ENCODE measurements at places on chromosomes 2 and 18. TPM values are rescaled to one million over a fixed set of nuclear protein-coding genes. Genes with fewer than 3 reads are reported as not detected.

Gene ZNF892
- 0.56 TPM for total RNA-seq

Gene REEP1
- 0.57 TPM for total RNA-seq

Gene ACTR2
- 174 TPM for total RNA-seq

Gene CNDP2
- total RNA-seq = 85.4 TPM

Gene CYTIP
- total RNA-seq = not detected

Gene ZNF385B
- 0.20 TPM for total RNA-seq

Gene TEX44
- not detected for total RNA-seq

Gene ALK
- total RNA-seq = not detected

Gene AMER3
- not detected for total RNA-seq

Gene SERPINB13
- total RNA-seq = not detected

Gene C2orf66
- total RNA-seq = 0.07 TPM

All from A549 treated with DMSO at 1 μM for 4 hours (cell line).